ENCODE measurements at places on chromosomes 6 and 20.

DNA sequence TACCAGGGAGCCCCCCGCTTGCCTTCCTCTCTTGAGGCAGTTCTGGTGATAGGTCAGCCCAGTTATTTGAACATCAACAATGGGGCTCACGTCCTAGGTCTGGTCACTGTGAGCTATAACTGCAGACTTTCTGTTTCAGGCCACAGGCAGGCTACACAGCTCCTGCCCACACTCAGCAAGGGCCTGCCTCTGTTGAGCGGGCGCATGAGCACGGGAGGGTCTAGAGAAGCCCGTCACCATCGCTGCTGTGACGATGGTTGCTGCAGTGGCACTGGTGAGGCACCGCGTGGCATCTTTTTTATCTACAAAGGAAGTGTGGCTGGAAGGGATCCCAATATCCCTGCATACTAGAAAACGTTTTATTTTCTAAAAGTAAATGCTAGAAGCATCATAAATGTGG is 77.8 kb downstream of the RAMACL start:
- DNase-seq = no peak

GRCh38 chr6:111201764-111202163 is 114.5 kb downstream of the SLC16A10 start:
- DNase-seq = no peak

GRCh38 chr20:49824206-49824605 is 11.6 kb downstream of the SLC9A8 start:
- DNase-seq = no peak

DNA sequence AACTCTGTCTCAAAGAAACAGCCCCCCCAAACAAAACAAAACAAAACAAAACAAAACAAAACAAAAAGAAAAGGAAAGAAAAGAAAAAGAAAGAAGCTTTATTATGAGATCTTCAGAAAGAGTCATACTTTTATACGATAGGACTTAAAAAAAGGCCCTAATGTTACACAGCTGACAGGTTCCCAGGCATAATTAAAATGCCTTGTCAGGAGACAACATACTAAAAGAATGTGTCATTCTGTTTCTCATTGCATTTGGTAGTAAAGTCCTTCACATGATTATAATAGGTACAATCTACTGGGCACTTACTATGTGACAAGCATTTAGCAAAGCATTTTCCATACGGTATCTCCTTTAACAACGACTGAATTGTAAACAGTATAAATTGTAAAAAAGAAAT is 36.4 kb upstream of the RPN2 start:
- DNase-seq = no peak

DNA sequence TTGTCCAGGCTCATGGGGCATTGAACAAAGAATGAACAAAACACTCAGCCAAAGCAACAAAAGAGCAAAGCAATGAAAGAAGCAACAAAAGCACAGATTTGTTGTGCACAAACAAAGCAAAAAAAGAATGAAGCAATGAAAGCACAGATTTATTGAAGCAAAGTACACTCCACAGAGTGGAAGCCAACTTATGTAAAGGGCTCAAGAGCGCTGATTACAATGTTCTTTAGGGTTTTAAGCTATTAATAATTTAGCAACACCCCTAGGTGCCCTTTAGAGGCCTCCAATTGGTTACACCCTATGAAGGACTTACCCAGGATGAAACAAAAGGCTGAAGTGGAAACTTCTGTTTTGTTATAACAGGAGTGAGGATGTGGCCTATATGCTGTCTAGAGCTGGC is 179.2 kb upstream of the PROKR2 start:
- DNase-seq = no peak

DNA sequence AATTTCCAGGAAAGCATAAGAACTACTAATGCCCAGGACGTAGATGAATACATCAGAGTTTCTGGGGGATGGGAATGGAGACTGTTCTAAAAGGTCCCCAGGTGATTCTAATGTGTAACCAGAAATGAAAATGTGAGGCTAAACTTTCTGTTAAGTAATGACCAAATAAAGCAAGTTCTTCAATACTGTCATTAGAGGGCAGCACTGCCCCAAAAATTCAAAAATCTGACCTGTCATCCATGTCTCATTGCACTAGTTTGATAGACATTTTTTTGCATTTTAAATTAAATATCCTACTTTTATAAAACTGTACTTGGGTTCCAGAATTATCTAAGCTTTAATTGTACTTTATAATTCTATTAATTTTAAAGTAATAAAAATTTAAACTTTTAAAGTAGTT is 94.9 kb downstream of the RFX6 start:
- no peak for DNase-seq

DNA sequence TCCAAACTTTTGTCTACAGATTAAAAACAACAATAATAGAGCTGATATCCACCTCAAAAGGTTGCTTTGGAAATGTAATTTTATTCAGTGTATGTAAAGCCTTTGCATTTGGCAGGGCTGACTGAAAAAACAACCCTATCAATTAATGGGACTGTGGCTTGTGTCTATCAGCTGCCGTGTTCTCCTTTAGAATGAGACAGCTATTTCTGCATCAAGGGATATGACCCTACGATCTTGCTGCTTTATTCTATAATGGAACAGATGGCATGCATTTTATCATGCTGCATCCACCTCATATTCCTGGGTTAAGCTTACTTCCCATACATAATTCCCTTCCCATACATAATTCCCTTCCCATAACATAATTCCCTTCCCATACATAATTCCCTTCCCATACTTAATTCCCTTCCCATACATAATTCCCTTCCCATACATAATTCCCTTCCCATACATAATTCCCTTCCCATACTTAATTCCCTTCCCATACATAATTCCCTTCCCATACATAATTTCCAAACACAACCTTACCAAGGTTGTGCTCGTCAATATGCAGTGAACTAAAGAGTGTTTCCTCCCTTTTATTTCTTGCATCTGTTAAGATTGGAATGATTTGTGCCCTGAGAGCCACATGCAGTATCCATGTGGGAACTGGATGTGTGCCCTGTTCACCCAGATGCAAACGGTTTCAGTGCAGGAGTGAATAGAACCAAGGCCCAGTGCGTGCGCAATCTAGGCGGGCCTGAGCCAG is 26.8 kb downstream of the SERPINB6 start:
- no peak for DNase-seq

GRCh38 chr20:36562724-36563123 is 10.7 kb upstream of the TGIF2 start:
- no peak for DNase-seq

DNA sequence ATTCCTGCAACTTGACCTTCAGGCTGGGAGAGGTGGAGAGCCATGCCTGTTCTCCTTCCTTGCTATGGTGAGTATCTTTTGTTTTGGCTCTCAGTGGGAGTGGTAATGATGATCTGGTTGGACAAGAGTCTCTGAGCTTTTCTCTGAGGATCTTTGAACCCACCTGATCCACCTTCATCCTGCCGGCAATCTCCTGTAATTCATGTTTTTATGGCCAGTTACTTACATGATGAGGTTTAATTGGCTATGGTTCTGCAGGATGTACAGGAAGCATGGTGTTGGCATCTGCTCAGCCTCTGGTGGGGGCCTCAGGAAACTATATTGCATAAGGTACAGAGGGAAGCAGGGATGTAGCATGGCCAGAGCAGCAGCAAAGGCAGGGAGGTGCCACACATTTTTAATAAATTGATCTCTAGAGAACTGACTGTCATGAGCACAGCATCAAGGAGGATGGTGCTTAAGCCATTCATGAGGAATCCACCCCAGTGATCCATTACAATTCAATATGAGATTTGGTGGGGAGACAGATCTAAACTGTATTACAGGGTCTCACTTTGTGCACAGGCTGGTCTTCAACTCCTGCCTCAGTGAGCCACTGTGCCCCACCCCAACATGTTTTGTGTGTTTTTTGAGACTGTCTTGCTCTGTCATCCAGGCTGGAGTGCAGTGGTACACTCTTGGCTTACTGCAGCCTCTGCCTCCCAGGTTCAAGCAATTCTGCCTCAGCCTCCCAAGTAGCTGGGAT is 10.0 kb downstream of the HSPA1B start:
- DNase-seq = no peak

DNA sequence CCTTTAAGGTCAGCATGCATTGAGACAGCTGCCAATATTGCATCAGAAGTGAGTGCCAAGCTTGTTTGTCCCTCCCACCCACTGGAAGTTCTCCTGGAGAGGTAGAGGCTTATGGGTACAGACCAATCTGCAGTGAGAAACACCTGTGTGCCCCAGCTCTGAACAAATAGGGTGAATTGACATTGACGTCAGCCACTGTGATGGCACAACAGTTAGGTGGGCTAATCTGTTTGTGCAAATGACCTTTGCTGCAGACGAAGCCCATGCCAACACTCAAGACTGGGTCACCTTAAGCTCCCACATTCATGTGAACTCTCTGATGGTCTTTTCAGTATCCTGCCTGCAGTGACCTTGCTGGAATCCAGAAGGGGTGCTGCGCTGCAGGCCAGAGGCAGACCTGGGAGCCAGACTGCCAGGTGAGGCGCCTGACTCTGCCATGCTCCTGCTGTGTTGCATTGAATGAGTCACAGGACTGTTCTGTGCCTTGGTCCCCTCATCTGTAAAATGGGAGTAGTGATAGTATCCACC is 99.9 kb downstream of the ALDH8A1 start:
- no peak for DNase-seq
